ENCODE measurements at places on chromosomes 1 and 21. TPM values are rescaled to one million over a fixed set of nuclear protein-coding genes. Genes with fewer than 3 reads are reported as not detected.

DNA sequence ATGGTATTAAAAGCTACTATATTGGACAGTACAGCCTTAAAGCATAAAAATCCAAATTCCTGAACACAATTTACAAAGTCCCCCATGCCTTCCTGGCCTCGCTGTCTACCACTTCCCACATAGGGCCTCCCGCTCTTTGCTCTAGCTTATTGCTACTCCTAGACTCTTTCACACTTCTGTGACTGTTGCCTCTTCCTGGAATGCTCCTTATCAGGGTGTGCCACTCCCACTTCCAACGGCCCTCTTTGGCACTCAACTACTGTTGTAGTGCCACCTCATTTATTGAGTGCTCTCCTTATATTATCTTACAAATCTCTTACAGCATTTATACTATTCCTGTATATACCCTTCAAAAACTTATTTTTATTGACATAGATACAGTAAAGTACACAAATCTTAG, 4.8 kb downstream of the SARS1 start:
- no peak for DNase-seq

DNA sequence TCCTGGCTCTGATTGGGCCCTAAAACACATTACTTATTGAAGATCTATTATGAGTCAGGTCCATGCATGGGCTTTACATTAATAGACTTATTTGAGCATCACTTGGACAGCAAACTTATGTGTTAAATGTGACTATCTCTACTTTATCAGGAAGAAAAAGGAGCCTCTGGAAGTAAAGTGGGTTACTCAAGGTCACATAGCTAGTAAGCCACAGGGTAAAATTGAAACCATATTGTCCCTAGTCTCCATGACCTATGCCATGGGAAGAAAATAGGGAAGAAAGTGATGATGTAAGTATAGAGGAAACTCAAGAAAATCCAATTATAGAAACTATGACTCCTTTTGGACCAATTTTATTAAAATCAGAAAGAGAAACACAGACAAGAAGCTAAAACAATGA, 555.3 kb downstream of the NUF2 start:
- DNase-seq, result no peak

DNA sequence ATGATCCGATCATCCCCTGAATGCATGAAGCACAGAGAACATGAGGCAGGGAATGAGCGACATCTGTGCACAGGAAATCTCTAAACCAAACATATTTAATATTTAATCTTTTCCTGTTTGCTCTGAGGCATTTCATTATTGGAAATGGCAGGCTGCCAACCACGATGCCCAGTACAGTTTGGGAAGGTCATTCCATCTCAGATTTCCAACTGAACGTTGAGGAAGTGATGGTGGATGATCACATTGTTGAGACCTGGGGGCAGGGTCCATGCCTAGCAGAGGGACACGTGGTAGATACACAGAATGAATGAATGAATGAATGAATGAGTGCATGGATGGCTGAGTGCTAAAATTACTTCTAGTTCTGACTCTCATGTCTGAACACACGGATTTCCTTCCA, 15.9 kb upstream of the FASLG start:
- no peak for DNase-seq

DNA sequence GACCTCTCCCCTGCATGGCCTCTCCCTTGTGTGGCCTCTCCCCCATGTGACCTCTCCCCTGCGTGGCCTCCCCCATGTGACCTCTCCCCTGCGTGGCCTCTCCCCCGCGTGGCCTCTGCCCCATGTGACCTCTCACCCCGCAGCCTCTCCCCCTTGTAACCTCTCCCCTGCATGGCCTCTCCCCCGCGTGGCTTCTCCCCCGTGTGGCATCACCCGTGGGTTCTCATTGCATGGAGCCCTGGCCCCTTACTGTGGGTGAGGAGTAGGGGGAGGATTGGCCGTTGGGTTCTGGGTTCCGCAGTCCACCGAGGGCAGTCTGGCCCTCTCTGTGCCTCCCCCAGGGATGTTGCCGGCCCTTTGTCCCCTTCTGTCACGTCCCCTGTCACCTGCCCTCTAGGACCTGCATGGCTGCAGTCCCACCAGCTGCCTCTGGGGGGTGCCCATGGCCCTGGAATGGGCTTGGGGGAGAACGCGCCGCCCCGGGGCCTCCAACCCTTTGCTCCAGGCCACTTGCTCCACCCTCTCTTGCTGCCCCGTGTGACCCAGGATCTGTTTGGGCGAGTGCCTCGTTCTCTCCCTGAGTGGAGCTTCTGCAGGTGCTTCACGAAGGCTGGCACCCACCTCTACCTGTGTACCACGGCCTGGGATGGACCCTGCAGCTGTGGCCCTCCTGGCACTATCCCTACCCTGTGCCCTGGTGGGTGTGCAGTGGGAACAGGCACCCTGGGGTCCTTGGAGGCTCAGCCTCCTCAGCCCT, 21.3 kb downstream of the RRP1 start:
- peak; percentile 62 for DNase-seq

GRCh38 chr1:1080122-1080757, 6.1 kb upstream of the RNF223 start:
- DNase-seq, result no peak

DNA sequence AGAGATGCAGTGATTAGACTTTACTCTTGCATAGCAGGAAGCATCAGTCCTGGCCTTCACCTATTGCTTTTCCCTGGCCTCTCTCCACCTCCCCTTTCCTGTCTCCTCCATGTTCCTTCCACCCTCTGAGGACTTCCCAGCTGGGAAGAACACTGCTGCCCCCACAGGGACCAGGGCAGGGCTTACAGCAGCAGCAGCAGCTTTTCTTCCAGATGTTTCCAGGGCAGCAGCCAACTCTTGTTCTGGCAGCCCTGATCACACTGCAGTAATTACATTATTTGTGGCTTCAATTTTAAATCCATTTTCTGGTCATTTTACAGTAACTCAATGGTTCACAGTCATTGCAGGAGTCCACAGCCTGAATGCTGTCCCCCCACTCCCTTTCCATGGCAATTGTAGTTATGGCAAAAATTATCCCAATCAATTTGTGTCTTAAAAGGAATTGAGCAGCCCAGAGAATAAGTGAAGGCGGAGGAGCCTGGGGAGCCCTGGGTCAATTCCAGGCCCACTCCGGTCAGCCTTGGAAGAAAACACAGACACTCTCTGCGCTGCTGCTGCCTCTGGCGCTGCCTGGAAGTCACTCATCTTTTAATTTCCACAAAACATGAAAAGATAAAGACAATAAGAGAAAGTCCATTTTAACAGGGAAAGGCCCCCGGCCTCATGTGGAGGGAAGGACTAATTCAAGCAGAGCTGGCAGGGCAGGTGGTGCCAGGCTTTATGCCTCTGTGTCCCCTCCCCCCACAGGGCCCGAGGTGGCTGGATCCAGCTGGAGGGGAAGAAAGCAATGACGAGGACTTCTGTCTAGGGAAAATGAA, 148.6 kb downstream of the GRIK3 start:
- DNase-seq, result no peak

- DNase-seq, result no peak
Observed at GRCh38 chr1:156623946-156624813, 5.0 kb downstream of the HAPLN2 start.

DNA sequence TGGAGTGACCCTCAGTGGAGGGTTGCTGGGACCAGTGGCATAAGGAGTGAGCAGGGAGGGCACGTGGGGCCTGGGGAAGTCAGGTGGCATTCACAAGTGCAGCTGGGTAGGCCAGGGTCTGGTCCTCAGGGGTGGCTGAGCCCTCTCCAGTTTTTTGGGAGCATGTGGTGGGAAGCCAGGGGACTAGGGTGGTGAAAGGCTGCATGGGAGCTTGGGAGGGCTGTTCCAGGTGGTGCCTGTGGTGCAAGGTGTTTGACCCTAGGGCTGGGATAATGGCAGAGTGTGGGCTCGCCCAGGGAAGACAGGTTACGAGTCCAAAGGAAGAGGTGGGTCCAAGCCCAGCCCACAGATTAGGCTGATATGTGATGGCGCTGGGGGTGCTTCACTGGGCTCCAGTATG, 30.5 kb downstream of the MAN1C1 start:
- DNase-seq, result no peak

Gene DMBX1
- polyA plus RNA-seq, result 0.05 TPM
